Activated naive CD4-positive, alpha-beta T cell treated with anti-CD3 and anti-CD28 coated beads, Interleukin-2, amount 10 ng/mL, durations not matched to agents 7 days and 5 days (primary cell): ENCODE measurements at places on chromosomes 5 and 9.

DNA sequence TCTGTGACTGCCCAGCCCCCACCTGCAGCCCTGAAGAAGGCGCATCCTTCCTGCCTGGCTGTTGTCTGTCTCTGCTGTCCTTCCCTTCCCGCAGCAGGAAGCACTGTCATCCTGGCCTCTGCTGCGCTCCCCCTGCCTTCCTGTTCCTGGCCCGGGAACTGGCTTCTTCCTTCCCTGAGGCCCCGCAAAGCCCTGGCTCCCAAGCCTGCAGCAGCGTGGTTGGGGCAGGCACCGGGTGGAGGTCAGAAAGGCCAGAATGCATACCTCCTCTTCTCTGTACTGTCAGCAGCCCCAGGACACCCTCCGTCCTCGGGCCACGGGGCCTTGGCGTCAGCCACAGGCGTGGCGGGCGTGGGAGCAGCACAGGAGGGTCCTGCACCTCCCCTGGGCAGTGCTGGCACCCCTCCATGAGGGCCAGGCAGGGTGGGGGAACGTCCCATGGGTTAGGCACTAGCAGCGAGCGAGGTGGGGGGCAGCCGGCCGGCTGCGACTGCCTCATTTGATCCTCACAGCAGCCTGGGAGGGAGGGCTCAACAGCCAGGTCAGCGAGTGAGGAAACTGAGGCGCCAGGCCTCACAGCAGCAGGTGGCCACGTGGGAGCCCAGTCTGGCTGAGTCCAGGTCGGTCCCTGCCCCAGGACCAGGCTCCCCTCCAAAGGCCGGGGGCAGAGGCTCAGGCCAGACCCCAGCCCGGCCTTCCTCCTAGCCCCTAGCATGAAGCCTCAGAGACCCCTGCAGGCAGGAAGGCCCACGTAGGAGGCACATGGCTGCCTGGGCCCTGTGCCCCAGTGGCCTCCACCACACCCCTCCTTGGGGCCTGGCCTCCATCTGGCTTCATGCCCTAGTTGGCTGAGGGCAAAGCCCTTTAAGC lies 9.4 kb downstream of the FLT4 start:
- H3K4me1 ChIP-seq = no peaks in the 10 kb centered on the region
- H3K4me3 ChIP-seq = no peak overlapping the region
- no peaks in the 10 kb centered on the region for H3K36me3 ChIP-seq
- DNase-seq = no peak
- H3K27me3 ChIP-seq = peaks cover 15% of the 10 kb centered on the region
- no peak overlapping the region for H3K27ac ChIP-seq

GRCh38 chr5:513216-514100 lies 10.8 kb downstream of the SLC9A3 start:
- H3K36me3 ChIP-seq = no peaks in the 10 kb centered on the region
- H3K4me3 ChIP-seq = no peak overlapping the region
- no peak overlapping the region for H3K27ac ChIP-seq
- peaks cover 60% of the 10 kb centered on the region for H3K27me3 ChIP-seq
- DNase-seq = no peak
- H3K4me1 ChIP-seq = no peaks in the 10 kb centered on the region

- no peaks in the 10 kb centered on the region for H3K36me3 ChIP-seq
- H3K4me3 ChIP-seq = no peak overlapping the region
- H3K4me1 ChIP-seq = no peaks in the 10 kb centered on the region
These were observed 705.0 kb upstream of the CDH10 start for GRCh38 chr5:25349746-25350145.

DNA sequence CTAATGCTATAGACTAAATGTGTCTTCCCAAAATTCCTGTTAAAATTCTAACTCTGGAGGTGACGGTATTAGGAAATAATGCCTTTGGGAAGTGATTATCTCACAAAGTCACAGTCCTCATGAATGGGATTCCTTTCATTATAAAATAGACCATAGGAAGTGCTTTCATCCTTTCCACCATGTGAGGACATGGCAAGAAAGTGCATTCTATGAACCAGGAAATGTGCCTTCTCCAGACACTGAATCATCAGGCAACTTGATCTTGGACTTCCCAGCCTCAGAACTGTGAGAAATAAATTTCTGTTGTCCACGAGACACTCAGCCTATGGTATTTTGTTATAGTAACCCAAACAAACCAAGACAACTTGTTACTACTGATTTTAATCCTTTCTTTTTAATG lies 582.4 kb upstream of the C9orf72 start:
- no peaks in the 10 kb centered on the region for H3K4me1 ChIP-seq
- H3K27ac ChIP-seq = no peak overlapping the region
- H3K4me3 ChIP-seq = no peak overlapping the region
- no peaks in the 10 kb centered on the region for H3K36me3 ChIP-seq
- no peak for DNase-seq

- no peak overlapping the region for H3K27ac ChIP-seq
- DNase-seq = no peak
- H3K27me3 ChIP-seq = no peaks in the 10 kb centered on the region
- H3K36me3 ChIP-seq = no peaks in the 10 kb centered on the region
These were observed 59.4 kb upstream of the NFIB start for GRCh38 chr9:14373336-14373666.

GRCh38 chr9:36142510-36143244 lies 6.1 kb downstream of the GLIPR2 start:
- peaks cover 97% of the 10 kb centered on the region for H3K4me1 ChIP-seq
- DNase-seq = no peak
- peaks cover 70% of the 10 kb centered on the region for H3K36me3 ChIP-seq
- H3K27ac ChIP-seq = peak overlapping the region; percentile 95
- H3K27me3 ChIP-seq = peaks cover 18% of the 10 kb centered on the region

GRCh38 chr5:54651482-54652076 lies 134.0 kb downstream of the SNX18 start:
- no peak overlapping the region for H3K27ac ChIP-seq
- peaks cover 15% of the 10 kb centered on the region for H3K36me3 ChIP-seq
- H3K4me1 ChIP-seq = peaks cover 39% of the 10 kb centered on the region
- no peaks in the 10 kb centered on the region for H3K27me3 ChIP-seq

GRCh38 chr9:85737671-85738070 lies 4.1 kb downstream of the AGTPBP1 start:
- H3K4me1 ChIP-seq = peaks cover 48% of the 10 kb centered on the region
- DNase-seq = no peak
- no peaks in the 10 kb centered on the region for H3K27me3 ChIP-seq
- no peak overlapping the region for H3K4me3 ChIP-seq
- no peak overlapping the region for H3K27ac ChIP-seq
- H3K36me3 ChIP-seq = peaks cover 13% of the 10 kb centered on the region

- H3K4me3 ChIP-seq = no peak overlapping the region
- no peak for DNase-seq
- peaks cover 21% of the 10 kb centered on the region for H3K27me3 ChIP-seq
These were observed 24.3 kb upstream of the FUBP3 start for GRCh38 chr9:130555061-130555460.

GRCh38 chr5:116455061-116455460 lies 119.6 kb downstream of the SEMA6A start:
- peaks cover 11% of the 10 kb centered on the region for H3K4me1 ChIP-seq
- H3K27me3 ChIP-seq = no peaks in the 10 kb centered on the region
- H3K27ac ChIP-seq = no peak overlapping the region
- H3K36me3 ChIP-seq = no peaks in the 10 kb centered on the region

DNA sequence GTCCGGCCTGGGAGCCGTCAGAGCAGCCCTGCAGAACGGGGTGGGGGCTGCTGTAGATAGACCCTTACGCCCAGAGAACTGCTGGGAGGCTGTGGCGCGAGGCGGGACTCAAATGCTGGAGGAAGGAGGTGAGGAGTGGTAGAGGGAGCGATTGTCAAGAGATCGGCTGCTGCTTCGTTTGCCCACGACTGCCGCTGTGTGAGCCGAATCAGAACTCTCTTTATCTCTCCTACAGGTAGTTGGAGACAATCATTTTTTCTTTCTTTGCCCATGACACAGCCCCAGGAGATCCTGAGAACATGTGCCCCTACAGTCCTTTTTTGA lies 456 bp downstream of the ZNF79 start:
- peaks cover 52% of the 10 kb centered on the region for H3K4me1 ChIP-seq
- peak overlapping the region; percentile 87 for H3K27ac ChIP-seq
- peak overlapping the region; percentile 98 for H3K4me3 ChIP-seq
- no peaks in the 10 kb centered on the region for H3K27me3 ChIP-seq

DNA sequence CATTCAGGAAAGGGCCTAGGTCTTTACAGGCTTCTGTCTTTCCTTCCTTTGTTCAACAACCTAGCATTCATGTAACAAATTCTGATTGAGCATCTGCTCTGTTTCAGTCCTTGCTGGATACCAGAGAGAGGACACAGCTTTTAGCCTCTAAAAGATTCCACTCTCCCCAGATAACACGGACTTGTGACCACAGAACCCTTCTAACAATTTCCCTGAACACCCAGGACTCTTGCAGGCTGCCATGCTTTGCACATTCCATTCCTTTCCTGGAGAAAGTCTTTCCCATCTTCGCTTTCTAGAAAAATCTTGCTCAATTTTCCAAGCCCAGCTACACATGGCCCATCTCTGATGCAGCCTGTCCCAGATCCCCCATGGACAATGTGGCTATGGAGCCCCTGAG lies 310.9 kb downstream of the ACTL7B start:
- H3K27me3 ChIP-seq = no peaks in the 10 kb centered on the region
- no peaks in the 10 kb centered on the region for H3K36me3 ChIP-seq
- no peak for DNase-seq
- H3K4me1 ChIP-seq = no peaks in the 10 kb centered on the region

DNA sequence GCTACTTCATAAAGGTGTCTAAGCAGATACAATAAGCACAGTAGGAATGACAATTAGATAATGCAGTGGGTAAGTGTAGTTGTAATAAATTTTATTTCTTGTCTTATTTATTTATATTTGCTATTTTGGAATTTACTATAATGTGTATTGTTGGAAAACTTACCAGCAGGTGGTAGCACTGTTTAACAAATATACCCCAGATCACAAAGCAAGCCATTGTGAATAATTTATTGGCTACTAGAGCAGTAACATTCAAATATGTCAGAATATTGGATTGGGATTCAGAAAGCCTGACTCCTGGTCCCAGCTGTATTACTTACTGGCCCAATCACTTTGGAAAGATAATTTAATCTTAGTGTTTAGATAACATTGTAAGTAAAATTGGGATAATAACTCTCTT lies 78.0 kb downstream of the ISOC1 start:
- no peak overlapping the region for H3K27ac ChIP-seq
- no peak for DNase-seq
- H3K4me3 ChIP-seq = no peak overlapping the region
- no peaks in the 10 kb centered on the region for H3K27me3 ChIP-seq

DNA sequence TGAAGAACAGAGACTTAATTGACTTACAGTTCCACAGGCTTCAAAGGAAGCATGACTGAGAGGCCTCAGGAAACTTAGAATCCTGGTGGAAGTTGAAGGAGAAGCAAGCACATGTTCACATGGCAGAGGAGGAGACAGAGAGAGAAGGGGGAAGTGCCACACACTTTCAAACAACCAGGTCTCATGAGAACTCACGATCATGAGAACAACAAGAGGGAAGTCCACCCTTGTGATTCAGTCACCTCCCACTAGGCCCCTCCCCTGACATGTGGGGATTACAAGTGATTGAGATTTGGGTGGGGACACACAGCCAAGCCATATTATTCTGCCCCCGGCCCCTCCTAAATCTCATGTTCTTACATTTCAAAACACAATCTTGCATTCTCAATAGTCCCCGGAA lies 19.5 kb downstream of the NR3C1 start:
- peaks cover 59% of the 10 kb centered on the region for H3K36me3 ChIP-seq
- H3K4me3 ChIP-seq = no peak overlapping the region
- H3K27me3 ChIP-seq = no peaks in the 10 kb centered on the region
- peaks cover 30% of the 10 kb centered on the region for H3K4me1 ChIP-seq

- H3K27ac ChIP-seq = no peak overlapping the region
- H3K27me3 ChIP-seq = peaks cover 5% of the 10 kb centered on the region
These were observed 111.8 kb downstream of the LRRC70 start for GRCh38 chr5:62690421-62690820.

GRCh38 chr9:119509291-119509905 lies 140.2 kb upstream of the BRINP1 start:
- no peaks in the 10 kb centered on the region for H3K36me3 ChIP-seq
- H3K27ac ChIP-seq = no peak overlapping the region
- DNase-seq = no peak
- H3K4me3 ChIP-seq = no peak overlapping the region
- H3K4me1 ChIP-seq = no peaks in the 10 kb centered on the region

- H3K4me1 ChIP-seq = no peaks in the 10 kb centered on the region
- no peaks in the 10 kb centered on the region for H3K36me3 ChIP-seq
- DNase-seq = no peak
These were observed 141.7 kb upstream of the MARCHF11 start for GRCh38 chr5:16321284-16321683.

DNA sequence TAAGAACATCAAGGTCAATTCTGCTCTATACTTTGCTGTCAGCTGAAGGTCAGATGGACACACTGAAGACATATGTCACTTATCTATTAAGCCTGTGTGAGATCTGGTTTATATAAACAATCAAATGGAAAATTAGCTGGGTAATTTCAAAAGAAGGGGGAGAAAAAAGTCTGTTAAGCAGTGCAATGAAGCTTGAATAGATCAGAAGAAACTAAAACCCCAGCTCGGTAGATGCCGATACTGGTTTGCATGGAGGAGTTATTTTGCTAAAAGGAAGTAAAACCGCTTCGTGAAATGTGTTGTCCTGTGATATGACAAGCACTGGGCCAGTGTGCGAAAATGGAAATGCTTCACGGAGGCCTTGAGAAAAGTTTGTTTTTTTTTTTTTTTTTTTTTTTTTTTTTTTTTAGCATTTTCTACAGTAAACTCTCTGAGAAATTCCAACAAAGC lies 148.8 kb downstream of the MEF2C start:
- DNase-seq = no peak
- H3K27ac ChIP-seq = no peak overlapping the region
- no peaks in the 10 kb centered on the region for H3K36me3 ChIP-seq
- H3K27me3 ChIP-seq = peaks cover 4% of the 10 kb centered on the region

DNA sequence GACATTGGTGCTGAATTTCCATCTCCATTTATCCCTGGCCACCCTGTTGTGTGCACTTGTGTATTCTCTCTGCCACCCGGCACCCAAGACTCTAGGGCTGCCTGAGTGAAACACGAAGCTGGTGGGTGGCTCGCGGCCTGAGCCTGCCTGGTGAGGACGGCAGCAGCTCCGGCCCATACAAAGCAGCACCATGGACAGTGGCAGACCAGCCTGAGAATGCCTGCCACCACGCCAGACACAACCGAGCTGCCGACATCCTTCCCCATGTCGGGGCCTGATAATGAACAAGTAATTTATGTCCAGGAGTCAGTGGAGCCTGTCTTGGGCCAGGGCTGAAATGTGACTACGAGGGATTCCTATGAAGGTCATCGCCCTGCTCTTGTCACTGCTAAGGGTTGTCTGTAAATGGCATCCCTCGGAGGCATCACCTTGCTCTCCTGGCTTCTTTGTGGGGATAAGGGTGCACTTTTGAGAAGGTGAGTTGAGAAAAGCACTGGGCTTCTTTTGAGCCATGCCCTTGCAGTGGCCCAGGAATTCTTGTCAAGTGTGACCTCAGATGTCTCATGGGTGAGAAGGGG lies 175.7 kb downstream of the MELK start:
- H3K4me3 ChIP-seq = no peak overlapping the region
- peaks cover 44% of the 10 kb centered on the region for H3K27me3 ChIP-seq
- no peaks in the 10 kb centered on the region for H3K4me1 ChIP-seq
- no peak overlapping the region for H3K27ac ChIP-seq
- DNase-seq = peak; percentile 67

- H3K27ac ChIP-seq = no peak overlapping the region
- DNase-seq = no peak
- H3K4me1 ChIP-seq = no peaks in the 10 kb centered on the region
- no peaks in the 10 kb centered on the region for H3K27me3 ChIP-seq
These were observed 14.0 kb upstream of the PWWP2A start for GRCh38 chr5:160133071-160133917.

- H3K27ac ChIP-seq = no peak overlapping the region
- DNase-seq = no peak
- H3K4me1 ChIP-seq = no peaks in the 10 kb centered on the region
- H3K27me3 ChIP-seq = peaks cover 7% of the 10 kb centered on the region
- no peak overlapping the region for H3K4me3 ChIP-seq
These were observed 105.7 kb upstream of the RANBP3L start for GRCh38 chr5:36407396-36407795.

GRCh38 chr9:90459321-90459720 lies 183.3 kb downstream of the DIRAS2 start:
- DNase-seq = no peak
- no peak overlapping the region for H3K4me3 ChIP-seq
- no peaks in the 10 kb centered on the region for H3K4me1 ChIP-seq
- no peaks in the 10 kb centered on the region for H3K36me3 ChIP-seq
